ENCODE measurements at places on chromosomes 6 and 20.

DNA sequence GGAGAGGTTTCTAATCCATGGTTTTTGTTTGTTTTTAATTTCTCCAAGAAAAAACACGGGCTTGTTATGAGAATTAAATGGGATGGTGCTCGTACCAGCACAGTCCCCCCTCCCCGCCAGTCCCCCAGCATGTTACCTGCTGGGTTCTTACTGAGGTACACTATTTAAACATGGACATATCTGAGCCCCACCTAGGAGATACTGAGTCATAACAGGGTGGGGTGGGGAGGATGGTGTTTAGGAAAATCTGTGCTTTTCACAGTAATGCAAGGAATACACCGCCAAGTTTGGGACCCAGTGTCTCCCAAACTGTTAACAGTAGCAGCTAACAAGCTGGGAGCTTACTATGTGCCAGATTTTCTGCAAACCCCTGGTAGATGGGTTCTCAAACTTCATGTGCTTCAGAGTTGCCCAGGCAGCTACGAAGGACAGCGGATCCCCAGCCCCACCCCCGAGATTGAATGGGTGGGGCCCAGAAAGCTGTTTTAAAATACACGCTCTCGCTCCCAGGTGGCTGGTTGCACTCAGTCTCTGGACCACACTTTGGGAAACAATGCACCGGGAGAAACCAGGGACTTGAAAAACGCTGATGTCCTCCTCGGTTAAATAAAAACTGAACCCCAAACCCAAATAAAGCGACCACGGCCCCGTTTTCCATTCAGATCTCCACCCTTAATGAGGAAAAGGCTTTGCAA is 995 bp downstream of the ZFP64 start:
- DNase-seq: peak; percentile 56

- no peak for DNase-seq
Observed at GRCh38 chr6:37556881-37557644, 57.4 kb upstream of the CCDC167 start.

- DNase-seq: no peak
Observed at GRCh38 chr6:116667623-116668022, 943 bp downstream of the ZUP1 start.

GRCh38 chr20:56575157-56575556 is 42.1 kb downstream of the FAM209B start:
- DNase-seq: no peak

DNA sequence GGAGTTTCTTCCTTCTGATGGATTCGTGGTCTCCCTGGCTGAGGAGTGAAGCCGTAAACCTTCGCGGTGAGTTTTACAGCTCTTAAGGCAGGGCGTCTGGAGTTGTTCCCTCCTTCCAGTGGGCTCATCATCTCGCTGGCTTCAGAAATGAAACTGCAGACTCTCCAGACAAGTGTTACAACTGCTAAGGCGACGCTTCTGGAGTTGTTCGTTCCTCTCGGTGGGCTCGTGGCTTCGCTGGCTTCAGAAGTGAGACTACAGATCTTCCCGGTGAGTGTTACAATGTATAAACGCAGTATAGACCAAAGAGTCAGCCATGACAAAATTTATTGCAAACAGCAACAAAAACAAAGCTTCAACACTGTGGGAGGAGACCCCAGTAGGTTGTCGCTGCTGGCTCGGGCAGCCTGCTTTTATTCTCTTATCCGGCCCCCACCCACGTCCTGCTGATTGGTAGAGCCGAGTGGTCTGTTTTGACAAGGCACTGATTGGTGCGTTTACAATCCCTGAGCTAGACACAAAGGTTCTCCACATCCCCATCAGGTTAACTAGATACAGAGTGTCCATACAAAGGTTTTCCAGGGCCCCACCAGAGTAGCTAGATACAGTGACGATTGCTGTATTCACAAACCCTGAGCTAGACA is 113.2 kb downstream of the GPX5 start:
- DNase-seq: no peak

DNA sequence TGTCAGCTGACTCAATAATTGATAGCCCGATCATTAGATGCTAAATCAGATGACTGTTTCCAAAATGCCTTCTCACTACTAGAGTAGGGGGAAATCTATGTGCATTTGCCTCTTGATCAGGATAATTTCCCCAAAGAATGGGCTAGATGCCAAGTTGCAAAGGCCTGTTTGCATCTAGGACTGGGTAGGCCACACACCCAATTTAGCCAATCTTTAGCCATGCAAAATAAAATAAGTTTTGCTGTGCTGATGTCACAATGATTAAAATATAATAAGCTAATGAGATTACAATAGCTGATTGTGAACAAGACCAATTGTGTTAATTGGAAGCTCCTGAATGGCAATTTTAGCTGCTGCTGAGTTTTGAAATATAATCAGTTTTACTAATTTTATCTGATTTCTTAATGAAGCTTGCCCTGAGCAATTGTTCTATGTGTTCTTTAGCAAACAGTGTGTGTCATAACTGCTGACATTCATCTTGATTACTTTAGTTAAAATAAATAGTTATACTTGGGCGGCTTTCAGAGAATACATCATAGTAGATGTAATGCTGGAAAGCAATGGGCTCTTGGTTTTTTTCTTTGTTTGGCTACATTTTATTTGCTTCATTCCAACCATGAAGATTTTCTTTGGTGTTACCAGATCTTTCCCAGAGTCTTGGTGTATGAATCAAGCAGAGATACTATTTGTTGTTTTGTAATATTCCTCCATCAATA is 973.2 kb upstream of the SLC35B3 start:
- no peak for DNase-seq

DNA sequence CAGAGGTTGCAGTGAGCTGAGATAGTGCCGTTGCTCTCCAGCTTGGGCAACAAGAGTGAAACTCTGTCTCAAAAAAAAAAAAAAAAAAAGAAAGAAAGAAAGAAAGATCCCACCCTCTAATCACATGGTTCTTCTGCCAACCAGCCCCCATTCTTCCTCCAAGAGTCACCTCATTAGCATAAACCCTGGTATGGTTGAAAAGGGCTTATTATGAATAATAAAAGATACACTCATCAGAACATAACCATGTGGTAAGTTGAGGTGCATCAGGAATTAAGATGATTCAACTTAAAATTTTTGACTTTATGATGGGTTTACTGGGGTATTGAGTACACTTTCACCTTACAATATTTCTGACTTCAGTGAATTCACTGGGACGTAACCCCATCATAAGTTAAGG is 793 bp upstream of the TRIM40 start:
- DNase-seq: no peak

GRCh38 chr20:22080985-22081384 is 375.5 kb downstream of the PAX1 start:
- DNase-seq: no peak

GRCh38 chr6:69789578-69789977 is 7.2 kb downstream of the LMBRD1 start:
- DNase-seq: no peak

- no peak for DNase-seq
Observed at GRCh38 chr20:59471653-59472421, 132.5 kb upstream of the PHACTR3 start.

GRCh38 chr20:52081066-52081465 is 110.5 kb downstream of the ZFP64 start:
- no peak for DNase-seq

DNA sequence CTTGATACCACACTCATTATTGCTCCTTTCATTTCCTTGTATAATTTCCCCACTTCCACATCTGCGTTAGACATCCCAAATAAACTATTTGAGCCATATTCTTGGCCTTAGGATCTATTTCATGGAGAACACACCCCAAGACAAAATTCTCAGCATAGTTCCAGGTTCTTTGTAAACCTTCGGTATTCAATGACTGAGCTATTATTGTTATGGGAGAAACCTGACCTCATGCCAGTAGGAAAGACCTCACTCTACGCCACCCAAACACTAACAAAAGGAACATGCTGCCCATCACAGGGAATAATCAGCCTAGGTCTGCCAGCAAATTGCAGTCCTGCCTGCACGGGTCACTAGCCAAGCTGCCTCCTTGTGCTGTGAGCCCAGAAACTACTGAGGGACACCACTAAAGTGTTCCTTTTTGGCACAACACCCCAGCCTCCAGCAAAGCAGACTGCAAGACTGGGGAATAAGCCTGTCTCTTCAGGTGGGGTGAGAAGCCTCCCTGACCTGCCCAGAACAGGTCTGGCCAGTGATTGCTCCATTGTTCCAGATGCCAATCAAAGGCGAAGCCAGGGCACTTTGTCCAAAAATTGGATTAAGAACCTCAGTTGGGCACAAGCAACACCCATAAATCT is 371.8 kb downstream of the MAFB start:
- DNase-seq: no peak

- no peak for DNase-seq
Observed at GRCh38 chr6:39925931-39926290, 8.4 kb downstream of the MOCS1 start.

GRCh38 chr6:27503436-27504030 is 30.6 kb upstream of the ZNF184 start:
- DNase-seq: peak; percentile 87

GRCh38 chr6:3426927-3427686 is 29.7 kb downstream of the SLC22A23 start:
- DNase-seq: no peak
